ENCODE measurements at places on chromosomes 16 and 17. TPM values are rescaled to one million over a fixed set of nuclear protein-coding genes. Genes with fewer than 3 reads are reported as not detected.

CRHR1 gene
- total RNA-seq, result not detected

C17orf78 gene
- total RNA-seq, result not detected

ALOX15B gene
- total RNA-seq, result not detected

DNAH2 gene
- total RNA-seq, result 0.22 TPM

USP43 gene
- total RNA-seq, result 9.7 TPM

EXOC3L1 gene
- total RNA-seq, result not detected

NKD1 gene
- 2.8 TPM for total RNA-seq

KIF18B gene
- total RNA-seq, result 32.2 TPM

P2RX1 gene
- 0.60 TPM for total RNA-seq

CX3CL1 gene
- 0.74 TPM for total RNA-seq

CD7 gene
- total RNA-seq, result 0.31 TPM

RSKR gene
- total RNA-seq, result 35.5 TPM

CDH11 gene
- total RNA-seq, result 6.0 TPM

PHB1 gene
- total RNA-seq, result 168 TPM

SKAP1 gene
- 1.0 TPM for total RNA-seq

SPATA22 gene
- not detected for total RNA-seq

MPP2 gene
- total RNA-seq, result 6.4 TPM

CIITA gene
- not detected for total RNA-seq

OR1F1 gene
- not detected for total RNA-seq

CA4 gene
- total RNA-seq, result 8.2 TPM

CMTM2 gene
- not detected for total RNA-seq

KCNH6 gene
- total RNA-seq, result 13.2 TPM

FBXO39 gene
- not detected for total RNA-seq

MYH13 gene
- total RNA-seq, result not detected

MLST8 gene
- 51.5 TPM for total RNA-seq

DPEP2NB gene
- total RNA-seq, result not detected

CLEC18C gene
- total RNA-seq, result 0.17 TPM

ABCC6 gene
- 9.8 TPM for total RNA-seq

DNAH17 gene
- total RNA-seq, result not detected

MARF1 gene
- total RNA-seq, result 67.5 TPM

FHOD1 gene
- 30.2 TPM for total RNA-seq

CCL3 gene
- total RNA-seq, result not detected

TTLL6 gene
- total RNA-seq, result 2.9 TPM

DBNDD1 gene
- total RNA-seq, result 53.8 TPM

Data from progenitor cell of endocrine pancreas (in vitro differentiated cells).